ENCODE measurements at places on chromosomes 12 and 14.

DNA sequence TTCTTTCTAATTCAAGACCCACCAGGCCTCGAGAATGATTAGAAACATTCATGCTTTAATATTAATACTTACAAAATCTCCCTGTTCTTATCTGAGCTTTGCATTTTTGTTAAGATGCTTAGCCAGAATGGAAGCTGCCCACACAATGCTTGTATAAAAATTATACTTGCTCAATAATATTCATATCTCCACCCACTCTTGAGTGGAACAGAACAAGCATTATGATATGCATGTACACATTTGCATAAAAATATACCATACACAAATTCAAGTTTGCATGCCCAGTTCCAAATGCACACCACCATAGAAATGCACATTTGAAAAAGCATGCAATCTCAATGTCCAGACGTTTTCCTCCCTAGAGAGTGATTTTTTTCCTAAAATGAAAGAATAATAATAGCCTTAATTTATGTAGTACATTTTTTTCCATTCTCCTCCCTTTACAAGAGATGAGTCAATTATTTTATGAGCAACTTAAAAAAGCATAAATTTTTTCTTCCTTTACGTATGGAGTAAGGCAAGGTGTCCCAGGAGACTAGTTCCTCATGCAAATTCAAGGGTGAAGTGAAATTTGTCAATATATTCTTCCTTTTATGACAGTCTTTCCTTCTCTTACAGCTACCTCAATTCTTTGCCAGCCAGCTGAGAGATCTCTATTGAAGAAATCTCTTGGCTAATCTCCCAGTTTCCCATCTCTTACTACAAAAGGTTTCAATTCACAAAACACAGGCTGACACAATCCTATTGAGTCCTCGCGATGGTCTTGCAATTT lies 313.1 kb upstream of the GARIN6 start:
- no peak for ATAC-seq

- ATAC-seq = no peak
These were observed 1.6 kb downstream of the RHOJ start for GRCh38 chr14:63205866-63206265.

GRCh38 chr12:7793211-7793610 lies 4.0 kb downstream of the NANOG start:
- ATAC-seq = no peak

DNA sequence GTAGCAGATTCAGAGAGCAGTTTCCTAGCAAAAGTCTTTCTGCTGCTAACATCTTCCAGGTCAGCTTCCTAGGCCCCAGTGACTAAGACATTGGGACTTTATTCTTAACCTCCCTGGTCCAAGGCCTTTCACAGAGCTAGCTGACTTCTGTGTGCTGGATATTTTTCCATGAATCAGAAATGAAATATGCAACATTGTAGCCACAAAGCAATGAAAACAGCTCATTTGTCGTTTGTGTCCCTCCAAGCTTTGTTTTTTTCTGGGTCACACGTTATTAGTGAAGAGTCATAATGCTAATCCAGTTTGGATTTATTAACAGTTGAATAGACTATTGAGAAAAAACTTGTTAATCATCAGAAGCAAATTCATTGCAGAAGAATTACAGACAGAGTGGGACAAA lies 82.4 kb downstream of the ARF6 start:
- ATAC-seq = peak; percentile 75

DNA sequence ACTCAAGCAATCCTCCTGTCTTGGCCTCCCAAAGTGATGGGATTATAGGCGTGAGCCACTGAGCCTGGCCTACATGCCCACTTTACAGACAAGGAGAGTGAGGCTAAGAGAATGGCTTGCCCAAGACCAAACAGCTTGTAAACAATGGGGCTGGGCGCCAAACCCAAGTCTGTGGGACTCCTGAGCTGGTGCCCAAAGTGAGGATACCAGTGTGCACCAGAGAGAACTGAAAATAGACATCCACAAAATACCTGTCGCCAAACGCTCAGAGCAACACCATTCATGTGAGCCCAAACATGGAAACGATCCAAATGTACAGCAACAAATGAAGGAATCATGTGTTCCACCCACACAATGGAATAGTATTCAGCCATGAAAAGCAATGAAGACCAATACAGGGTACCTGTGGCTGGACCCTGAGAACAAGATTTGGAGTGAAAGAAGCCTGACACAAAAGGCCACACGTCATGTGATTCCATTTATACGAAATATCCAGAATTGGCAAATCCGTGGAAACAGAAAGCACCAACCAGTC lies 38.2 kb downstream of the CCNK start:
- no peak for ATAC-seq

- no peak for ATAC-seq
These were observed 43.9 kb downstream of the CCDC88C start for GRCh38 chr14:91373591-91374254.

DNA sequence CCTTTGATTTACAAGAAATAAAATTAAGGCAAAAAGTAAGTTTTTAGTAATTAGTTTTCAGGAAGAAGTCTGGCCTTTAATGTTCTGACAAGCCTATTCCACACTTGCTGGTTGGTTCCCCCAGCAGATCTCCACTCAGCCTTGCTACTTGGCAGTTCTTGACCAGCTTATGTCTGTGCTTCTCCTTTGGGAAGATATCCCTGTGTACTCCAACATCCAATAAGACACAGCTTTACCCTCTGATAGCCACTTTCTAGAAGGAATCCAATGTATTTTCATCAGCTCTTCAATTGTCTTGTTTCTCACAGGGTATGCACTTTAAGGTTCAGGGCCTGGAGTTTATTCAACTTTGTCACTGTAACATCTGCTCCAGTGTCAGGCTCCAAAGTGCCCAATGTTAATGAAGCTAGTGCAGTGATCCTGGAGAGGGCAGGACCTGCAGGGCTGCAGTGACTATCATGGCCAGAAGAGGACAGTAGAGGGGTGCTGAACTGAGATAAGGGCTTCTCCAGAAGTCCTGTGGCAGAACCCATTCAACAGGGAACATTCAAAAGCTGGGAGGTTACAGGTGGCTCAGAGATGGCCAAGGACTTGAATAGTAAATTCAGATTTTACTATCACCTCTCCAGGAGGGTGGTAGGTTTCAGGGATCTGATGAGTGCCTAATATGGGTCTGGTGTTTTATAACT lies 22.9 kb downstream of the JKAMP start:
- peak; percentile 96 for ATAC-seq

DNA sequence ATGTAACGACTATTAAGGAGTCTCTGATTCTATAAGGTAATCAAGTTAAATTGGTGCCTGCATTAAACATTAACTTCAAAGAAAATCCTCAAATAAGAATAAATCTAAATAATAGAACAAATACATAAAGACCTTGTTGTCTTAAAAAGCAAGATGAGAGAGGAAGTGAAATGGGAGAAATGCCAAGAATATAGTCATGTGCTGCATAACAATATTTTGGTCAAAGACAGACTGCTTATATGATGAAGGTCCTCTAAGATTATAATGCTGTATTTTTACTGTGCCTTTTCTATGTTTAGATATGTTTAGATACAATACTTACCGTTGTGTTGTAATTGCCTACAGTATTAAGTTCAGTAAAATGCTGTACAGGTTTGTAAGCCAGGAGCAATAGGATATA lies 213.6 kb downstream of the C12orf42 start:
- no peak for ATAC-seq

DNA sequence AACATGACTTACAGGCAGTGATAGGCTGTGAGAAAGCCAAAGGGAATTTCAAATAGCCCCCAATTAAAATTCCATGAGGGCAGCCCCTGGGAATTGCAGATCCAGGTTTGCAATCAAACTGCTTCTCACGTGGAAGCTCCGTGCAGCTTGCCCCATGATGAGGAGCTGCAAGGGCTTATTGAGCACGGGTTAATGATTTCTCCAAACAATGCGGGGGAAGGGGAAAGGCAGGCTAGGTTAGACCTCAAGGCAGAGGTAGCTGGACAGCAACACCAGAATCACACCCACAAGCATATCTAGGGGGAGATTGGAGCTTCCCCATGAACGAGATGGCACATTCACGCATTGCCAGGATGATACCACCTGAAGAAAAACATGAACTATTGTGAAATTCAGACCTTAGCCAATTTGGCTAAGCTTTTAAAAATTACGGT lies 5.0 kb upstream of the DUSP6 start:
- no peak for ATAC-seq

DNA sequence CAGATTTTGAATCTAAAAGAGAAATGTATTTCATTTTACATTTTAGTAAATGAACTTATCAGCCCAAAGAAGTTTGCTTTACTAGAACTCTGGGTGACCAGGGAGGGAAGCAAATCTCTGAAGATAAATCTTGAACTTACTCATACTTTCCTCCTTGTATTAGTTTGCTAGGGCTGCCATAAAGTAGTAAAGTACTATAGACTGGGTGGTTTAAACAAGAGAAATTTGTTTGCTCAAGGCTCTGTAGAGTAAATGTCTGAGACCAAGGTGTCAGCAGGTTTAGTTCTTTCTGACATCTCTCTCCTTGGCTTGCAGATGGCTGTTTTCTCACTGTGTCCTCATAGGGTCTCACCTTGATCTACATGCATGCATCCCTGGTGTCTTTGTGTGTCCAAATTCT lies 926.0 kb downstream of the DIO2 start:
- no peak for ATAC-seq

DNA sequence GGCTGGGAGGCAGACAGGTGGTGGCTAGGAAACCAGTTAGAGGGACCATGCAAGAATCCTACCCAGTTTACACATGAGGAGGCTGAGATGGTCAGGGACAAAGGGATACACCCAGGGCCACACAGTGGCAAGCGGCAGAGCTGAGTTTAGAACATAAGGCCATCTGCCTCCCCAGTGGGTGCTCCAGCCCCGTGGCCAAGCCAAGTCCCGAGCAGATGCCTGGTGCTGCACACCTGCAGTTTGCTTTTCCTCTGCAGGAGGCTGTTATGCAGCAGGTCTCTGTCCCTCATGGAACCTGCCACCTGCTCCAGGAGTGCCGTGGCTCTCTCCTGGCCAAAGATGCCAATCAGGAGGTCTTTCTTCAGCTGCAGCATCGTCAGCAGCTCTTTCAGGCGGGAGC lies 70.8 kb downstream of the SYNE3 start:
- ATAC-seq = no peak

GRCh38 chr12:2673966-2674810 lies 120.6 kb upstream of the FKBP4 start:
- no peak for ATAC-seq

GRCh38 chr14:49594347-49595091 lies 4.2 kb upstream of the LRR1 start:
- ATAC-seq = 0 out of 3 replicates have a peak, but pooled peaks have one; percentile 10

DNA sequence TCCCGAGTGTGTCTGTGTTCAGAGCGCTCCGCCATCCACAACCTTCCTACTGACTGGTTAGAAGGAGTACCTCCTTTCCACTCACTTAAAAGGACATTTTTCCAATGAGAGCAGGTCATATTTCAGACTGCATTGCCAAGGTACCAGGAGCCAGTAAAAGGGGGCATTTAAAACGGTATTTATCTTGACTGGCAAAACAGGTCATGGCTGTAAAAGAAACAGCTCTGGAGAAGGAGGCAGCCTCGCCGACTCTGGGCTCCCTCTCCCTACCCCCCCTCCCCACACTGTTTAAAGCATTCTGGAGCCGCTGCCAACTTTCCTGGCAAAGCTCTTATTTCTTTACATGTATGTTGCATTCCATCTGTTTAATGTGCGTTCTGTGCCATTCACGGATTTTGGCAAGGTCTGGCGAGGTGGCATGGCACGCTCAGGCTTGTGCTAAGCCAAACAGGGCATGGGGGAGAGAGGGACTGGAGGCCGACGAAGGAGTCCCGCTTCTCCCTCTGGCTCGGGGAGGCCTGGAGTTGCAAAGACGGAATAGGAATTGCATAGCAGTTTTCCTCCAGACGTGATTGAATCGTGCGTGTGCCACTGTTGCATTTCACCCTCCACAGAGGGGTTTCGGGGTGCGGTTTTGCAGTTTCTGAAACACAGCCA lies 41.2 kb upstream of the MED13L start:
- ATAC-seq = peak; percentile 8

- ATAC-seq = no peak
These were observed 196.8 kb downstream of the RAD51B start for GRCh38 chr14:68016255-68016914.

DNA sequence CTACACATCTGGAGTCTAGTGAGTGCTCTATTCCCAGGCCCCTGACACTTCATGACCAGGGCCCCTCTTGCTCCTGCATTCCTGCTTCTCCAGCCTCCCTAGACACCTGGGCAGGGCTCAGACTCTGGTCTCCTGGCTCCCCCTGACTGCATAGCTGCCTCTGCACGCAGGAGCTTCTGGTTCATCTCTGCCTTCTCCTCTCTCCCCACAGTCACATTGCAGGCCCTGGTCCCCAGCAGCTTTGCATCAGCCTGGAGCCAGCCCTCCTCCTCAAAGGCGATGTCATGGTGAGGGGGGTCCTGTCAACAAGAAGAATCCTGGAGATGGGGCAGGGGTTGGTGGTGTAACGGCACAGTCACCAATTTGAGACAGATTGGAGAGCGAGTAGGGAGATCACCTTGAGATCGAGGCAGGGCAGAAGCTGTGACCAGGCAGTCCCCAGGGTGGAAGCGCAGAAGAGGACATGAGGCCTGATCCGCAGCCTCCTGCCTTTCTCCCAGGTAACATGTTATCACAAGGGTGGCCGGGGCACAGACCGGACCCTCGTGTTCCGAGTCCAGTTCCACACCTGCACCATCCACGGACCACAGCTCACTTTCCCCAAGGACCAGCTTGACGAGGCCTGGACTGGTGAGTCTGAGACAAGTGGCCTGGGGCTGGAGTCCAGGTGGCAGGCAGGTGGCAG lies 8.1 kb downstream of the TNS2 start:
- no peak for ATAC-seq

- ATAC-seq = no peak
These were observed 121.6 kb downstream of the TMEM121 start for GRCh38 chr14:105647784-105648608.

DNA sequence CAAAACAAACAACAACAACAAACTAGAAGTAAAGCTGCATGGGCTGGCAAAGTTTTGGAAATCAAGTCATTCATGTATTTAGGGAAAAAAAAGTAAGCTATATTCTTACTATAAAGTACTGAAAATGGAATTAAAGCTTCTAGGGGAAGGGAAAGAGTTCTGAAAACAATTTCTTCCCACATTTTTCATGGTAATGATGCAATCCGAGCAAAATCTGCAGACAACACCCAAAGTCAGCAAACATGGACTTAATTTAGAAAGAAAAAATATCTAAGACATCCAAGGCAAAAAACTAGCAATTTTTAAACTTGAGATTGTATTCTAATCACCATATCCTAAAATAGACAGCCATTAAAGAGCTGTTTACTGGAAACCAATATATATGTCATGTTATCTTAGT lies 86.3 kb downstream of the LRP6 start:
- no peak for ATAC-seq

DNA sequence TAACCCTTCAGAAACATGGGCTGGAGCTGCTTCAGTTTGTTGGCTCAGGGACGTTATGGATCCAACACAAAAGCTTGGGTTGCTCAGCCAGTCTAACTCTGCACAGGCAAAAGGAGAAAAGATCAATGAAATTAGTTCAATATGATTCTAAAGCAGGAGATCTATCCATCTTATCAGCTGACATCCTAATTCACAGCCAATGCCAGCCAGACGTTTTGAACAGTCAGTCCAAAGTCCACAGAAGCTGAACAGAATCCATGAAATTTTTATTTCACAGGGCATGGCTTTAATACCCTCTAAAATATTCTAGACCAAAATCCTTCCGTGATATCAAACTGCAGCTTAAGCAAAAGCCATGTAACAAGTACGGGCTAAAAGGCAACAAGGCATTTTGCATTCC lies 13.7 kb downstream of the NRDE2 start:
- ATAC-seq = no peak

- ATAC-seq = no peak
These were observed 4.6 kb downstream of the BEGAIN start for GRCh38 chr14:100582496-100583165.

GRCh38 chr14:74574090-74574433 lies 38.0 kb downstream of the LTBP2 start:
- ATAC-seq = no peak
